ENCODE measurements at places on chromosomes 13 and 19.

- no peak for DNase-seq
Observed at GRCh38 chr19:55931936-55932386, at the start of gene NLRP13. NLRP13 (minus strand) TSS chr19:55932336; CDS start chr19:55932311, 25 bp downstream.

- peak; percentile 7 for DNase-seq
Observed at GRCh38 chr19:6925801-6926751, 38.7 kb downstream of the ADGRE1 start.

- no peak for DNase-seq
Observed at GRCh38 chr19:55319785-55320184, 5.4 kb downstream of the TMEM150B start.

GRCh38 chr19:30530751-30531150 lies 158.6 kb downstream of the ZNF536 start:
- no peak for DNase-seq

GRCh38 chr19:58262922-58263296 lies 15.8 kb upstream of the ZNF8 start:
- no peak for DNase-seq

GRCh38 chr13:20877902-20878301 lies 24.6 kb downstream of the XPO4 start:
- no peak for DNase-seq

DNA sequence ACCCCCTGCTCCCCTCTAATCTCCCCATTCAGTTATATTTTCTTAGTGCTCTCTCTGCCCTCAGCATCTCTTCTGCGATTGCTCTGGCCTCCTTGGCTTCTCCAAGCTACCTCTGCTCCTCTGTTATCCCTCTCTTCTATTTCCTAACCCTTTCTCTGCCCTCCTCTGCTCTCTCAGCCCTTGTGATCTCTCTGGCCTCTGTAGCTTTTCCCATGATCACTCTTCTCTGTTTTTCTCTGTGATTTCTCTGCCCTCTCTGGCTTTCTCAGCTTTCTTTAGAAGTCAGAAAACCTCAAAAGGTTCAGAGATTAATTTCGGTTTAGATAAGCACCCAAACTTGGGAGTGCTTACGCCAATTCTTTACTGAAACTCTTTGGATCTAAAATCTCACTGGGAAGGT lies 795.0 kb downstream of the DIAPH3 start:
- no peak for DNase-seq

GRCh38 chr13:29185926-29186325 lies 365.8 kb downstream of the MTUS2 start:
- DNase-seq = no peak

GRCh38 chr19:38977445-38978325 lies 2.1 kb upstream of the FBXO17 start:
- no peak for DNase-seq

- no peak for DNase-seq
Observed at GRCh38 chr19:42409477-42409876, 17.7 kb downstream of the LIPE start.

GRCh38 chr19:35281303-35281702 lies 1.0 kb upstream of the HAMP start:
- DNase-seq = no peak

DNA sequence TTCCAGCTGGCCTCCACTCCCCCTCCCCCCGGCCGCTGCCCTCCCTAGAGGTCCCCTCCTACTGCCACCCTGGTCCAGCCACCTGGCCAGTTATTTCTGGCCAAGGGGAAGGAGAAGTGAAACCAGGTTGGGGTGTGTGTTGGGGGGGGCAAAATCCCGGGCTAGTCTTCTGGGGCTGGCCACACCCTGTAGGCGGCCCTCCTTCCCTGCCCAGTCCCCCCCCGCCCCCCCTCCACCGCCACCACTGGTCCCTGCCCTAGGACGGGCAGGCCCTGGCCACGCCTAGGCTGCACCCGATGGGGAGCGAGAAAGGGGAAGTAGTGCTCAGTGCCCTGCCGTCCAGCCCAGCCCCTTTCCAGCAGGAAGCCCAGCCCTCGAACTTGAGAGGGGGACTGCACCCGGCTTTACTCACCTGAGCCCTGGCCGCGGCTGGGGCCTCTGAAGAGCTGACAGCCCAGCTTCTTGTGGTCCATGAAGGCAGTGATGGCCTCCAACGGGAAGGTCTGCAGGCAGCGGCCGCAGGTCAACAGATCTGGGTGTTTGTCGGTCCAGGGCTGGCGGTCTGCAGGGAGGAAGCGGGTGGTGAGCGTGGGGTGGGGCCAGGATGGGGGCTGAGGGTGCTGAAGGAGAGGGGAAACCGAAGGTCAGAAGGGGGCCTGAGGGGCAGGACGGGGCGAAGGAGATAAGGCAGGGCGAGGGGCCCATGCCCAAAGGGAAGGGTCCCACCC lies 813 bp downstream of the ZNF296 start:
- no peak for DNase-seq

GRCh38 chr19:33366897-33367296 lies 6.6 kb upstream of the CEBPG start:
- no peak for DNase-seq

DNA sequence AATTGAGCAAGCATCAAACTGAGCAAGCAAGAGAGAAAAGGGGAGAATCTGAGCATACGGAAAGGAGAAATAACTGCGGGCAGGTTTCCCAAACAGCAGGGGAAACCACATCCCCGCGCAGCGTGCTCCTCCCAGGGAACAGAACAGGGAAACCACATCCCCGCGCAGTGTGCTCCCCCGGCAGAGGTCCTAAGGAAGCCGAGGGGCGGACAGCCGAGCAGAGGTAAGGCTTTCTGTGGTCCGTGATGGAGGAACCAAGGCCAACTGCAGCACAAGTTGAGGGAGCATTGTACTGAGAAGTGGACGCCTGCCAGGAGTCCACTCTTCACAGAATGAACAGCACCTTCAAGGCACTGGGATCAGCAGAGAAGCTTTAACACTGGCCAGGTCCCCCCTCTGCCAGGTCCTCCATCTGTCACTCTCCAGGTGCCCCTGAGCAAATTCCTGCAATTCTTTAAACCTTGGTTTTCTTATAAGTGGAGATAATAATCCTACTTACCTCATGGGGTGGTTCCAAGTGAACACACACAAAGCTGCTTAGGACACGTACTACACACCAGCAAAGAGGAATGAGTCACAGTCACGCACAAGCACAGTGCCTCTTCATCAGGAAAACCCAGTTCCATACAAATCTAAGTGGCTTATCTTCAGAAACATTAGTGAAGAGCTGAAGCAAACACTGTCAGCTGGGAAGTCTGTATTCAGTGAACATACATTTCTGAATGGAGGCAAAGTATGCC lies 23.0 kb upstream of the LAMP1 start:
- DNase-seq = no peak

GRCh38 chr19:17757125-17757524 lies 5.8 kb downstream of the FCHO1 start:
- no peak for DNase-seq

DNA sequence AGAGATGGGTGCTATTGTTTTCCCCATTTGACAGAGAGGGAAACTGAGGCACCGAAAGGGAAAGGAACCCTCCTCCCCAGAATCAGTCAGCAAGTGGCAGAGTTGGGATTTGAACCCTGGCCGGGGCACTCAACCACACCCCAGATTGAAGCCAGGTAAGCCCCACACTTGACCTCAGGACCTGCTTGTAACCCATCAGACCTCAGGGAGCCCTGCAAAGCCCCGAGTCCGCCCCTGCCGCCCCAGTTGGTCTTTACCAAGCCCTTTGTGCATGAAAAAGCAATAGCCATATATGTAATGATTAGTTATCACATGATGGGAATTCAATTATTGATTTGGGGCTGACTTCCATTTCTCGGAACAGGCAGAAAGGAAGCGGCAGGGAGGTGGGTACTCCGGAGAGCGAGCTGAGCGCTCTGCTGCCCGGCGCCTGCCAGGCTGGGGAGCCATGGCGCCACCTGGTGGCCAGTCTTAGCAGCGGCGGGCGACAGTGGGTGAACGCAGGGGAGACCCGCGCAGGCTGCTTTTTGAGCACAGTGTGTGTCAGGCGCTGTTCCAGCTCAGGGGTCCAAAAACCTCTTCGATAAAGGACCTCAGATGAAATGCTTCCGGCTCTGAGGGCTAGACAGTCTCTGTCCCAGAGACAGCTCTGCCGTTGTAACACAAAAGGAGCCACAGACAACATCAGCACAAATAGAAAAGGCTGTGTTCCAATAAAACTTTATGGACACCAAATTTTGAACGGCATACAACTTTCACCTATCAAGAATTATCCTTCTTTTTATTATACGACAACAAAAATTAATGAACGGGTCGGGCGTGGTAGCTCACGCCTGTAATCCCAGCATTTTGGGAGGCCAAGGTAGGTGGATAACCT lies 82.9 kb upstream of the CACNA1A start:
- peak; percentile 75 for DNase-seq

DNA sequence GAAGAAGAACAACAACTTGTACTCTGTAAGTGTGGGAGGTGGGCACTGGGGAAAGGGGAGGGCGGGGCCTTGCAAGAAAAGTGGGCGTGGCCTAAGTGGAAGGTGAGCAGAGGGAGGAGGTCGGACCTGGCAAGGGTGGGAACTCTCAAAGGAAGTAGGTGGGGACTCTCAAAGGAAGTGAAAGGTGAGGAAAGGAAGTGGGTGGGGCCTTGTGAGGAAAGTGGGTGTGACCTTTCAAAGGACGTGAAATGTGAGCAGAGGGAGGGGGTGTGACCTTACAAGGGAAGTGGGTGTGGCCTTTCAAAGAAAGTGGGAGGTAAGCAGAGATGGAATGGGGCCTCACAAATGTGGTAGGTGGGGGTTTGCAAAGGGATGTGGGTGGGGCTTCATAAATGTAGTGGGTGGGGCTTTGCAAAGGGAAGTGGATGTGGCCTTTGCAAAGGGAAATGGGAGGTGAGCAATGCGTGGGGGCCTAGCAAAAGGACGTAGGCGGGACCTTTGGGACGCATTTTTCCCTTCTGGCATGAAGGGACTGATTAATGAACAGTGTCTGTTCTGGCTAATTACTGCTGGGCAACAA lies 25.9 kb downstream of the ACSBG2 start:
- peak; percentile 24 for DNase-seq

DNA sequence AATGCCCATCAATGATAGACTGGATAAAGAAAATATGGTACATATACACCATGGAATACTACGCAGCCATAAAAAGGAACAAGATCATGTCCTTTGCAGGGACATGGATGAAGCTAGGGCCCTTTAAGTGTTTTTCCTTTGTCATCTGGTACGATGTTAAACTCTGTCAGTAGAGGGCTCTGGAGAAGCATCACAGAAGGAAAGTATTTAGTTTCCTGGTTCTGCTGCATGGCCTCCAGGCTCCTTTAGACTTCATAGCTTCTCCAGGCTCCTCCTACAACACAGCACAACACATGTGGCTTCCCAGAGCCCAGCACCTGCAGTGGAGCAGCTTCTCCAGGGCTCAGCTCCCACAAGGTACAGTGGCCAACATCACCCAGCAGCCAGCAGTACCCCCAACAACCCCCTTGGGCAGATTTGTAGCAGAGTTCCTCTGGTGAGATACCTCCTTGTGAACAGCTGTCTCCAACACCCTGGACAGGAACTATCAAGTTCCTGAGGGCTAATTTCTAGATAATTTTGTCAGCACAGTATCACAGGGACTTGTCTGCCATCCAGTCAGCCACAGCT lies 63.4 kb downstream of the KCTD12 start:
- DNase-seq = no peak

- no peak for DNase-seq
Observed at GRCh38 chr19:45598267-45599001, 3.6 kb downstream of the GPR4 start.

DNA sequence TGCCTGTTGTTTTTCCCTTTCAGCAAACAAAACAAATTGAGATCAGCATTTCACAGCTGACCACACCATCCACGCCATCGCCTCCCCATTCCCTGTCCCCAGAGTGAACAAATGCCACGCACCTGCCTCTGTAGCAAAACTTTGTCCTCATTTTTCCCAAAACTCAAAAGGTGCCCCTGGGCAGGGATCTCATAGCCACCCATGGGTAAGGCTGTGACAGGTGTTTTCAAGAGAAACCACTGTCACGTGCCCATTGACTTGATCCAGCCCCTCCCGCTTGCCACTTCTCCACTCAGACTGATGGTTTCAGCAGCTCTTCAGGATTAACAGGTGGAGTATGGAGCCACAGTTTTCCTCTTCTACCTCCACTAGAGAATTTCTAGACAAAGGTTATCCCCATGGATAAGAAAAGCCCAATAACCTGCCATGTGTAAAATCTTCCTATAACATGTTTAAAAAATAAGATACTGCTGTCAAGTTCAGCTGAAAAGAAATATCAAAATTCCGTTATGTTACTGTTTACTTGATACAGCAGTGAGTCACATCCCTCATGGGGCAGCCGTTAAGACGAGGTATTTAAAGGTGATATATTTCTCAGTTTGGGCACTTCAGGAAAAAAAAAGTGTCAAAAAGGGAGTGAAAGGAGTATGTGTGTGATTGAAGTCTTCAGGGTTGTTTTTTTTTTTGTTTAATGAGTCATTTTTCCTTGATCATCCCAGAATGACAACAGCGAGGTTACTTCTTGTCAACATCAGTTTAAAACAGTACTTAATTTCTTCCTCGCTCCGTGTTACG lies 63.5 kb upstream of the GPR183 start:
- DNase-seq = no peak

GRCh38 chr13:97005625-97006262 lies 11.5 kb upstream of the OXGR1 start:
- DNase-seq = no peak

GRCh38 chr19:46746281-46747057 lies at the start of gene STRN4:
STRN4 (minus strand) TSS chr19:46746450; CDS start chr19:46746430, 20 bp downstream.
- peak; percentile 43 for DNase-seq

DNA sequence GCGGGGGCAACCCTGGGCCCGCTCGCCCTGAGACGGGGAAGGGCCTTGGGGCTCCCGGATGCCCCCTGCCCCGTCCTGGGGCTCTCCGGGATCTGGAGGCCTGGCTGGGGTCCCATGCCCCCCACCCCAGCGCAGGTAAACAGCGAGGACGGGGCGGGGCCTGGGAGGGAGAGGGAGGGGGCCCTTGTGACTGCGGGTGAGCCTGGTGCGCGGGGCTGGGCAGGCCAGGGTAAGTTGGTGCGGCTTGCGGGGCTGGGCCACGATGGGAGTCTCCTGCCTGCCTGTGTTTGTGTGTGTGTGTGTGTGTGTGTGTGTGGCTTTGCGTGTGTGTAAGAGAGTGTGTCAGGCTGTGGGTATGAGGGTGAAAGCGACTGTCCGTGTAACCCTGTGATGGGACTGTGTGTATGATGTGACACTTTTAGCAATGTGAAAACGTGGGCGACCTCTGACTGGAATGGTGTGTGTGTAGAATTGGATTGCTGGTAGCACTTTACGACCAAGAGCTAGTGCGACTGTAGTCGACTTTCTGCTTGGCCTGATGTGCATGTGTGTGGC lies 426 bp downstream of the KLC3 start:
- DNase-seq = no peak

Measured in activated T-cell treated with anti-CD3 and anti-CD28 coated beads for 4 hours (primary cell).